ENCODE measurements at places on chromosomes 6 and 20. TPM values are rescaled to one million over a fixed set of nuclear protein-coding genes. Genes with fewer than 3 reads are reported as not detected.

The GABRR1 gene
- not detected for total RNA-seq

The PBOV1 gene
- not detected for total RNA-seq

The TCF15 gene
- total RNA-seq, result 0.90 TPM

The RIMS4 gene
- total RNA-seq, result 1.6 TPM

The ATP5F1E gene
- 47.8 TPM for total RNA-seq

The UBE2C gene
- total RNA-seq, result 48.1 TPM

The LRRC1 gene
- 27.0 TPM for total RNA-seq

- DNase-seq, result no peak
- H3K27me3 ChIP-seq, result no peaks in the 10 kb centered on the region
- peaks cover 24% of the 10 kb centered on the region for H3K36me3 ChIP-seq
- no peak overlapping the region for H3K27ac ChIP-seq
- peaks cover 26% of the 10 kb centered on the region for H3K4me1 ChIP-seq
Measured at GRCh38 chr20:57396212-57396983, 5.2 kb downstream of the RBM38 start.

DNA sequence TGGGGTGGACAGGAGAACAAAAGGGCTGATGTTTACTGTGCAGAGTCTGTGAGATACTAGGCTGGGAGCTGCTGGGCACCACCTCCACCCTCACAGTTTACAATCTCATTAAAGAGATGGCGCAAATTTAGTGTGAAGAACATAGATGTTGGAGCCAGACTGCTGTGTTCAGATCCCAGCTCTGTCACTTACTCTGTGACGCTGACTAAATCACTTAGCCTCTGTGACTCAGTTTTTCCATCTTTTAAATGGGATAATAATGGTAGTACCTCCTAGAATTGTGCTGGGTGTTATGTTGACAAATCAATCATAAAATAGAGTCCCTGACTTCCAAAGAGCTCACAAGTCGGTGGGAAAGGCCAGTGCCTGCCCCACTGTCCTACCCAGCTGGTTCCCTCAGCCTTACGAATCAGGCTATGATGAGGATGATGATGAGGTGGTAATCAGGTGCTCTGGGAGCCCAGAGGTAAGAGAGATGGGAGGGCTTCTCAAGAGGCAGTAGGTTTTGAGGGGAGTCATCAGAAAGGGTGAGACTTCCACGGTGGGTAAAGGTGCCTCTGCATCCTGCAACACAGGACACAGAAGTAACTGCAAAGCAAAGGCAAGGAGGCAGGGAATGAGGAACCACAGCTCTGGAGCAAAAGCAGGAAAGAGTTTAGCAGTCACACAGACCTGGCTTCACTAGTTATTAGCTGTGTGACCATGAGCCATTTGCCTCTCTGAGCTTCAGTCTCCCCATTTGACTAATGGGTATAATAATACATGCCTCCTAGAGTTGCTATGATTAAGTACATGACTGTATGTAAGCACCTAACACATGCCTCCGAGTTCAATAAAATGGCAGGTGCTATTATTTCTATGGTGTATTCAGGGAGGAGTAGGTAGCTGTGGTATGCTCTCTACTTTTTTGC lies 8.9 kb downstream of the FYN start:
- peaks cover 16% of the 10 kb centered on the region for H3K4me1 ChIP-seq
- no peak overlapping the region for H3K4me3 ChIP-seq
- no peak overlapping the region for H3K27ac ChIP-seq
- no peaks in the 10 kb centered on the region for H3K36me3 ChIP-seq

- no peak overlapping the region for H3K27ac ChIP-seq
- peaks cover 25% of the 10 kb centered on the region for H3K4me1 ChIP-seq
- H3K36me3 ChIP-seq, result no peaks in the 10 kb centered on the region
- DNase-seq, result no peak
Measured at GRCh38 chr20:48687117-48687800, 140.5 kb downstream of the PREX1 start.

DNA sequence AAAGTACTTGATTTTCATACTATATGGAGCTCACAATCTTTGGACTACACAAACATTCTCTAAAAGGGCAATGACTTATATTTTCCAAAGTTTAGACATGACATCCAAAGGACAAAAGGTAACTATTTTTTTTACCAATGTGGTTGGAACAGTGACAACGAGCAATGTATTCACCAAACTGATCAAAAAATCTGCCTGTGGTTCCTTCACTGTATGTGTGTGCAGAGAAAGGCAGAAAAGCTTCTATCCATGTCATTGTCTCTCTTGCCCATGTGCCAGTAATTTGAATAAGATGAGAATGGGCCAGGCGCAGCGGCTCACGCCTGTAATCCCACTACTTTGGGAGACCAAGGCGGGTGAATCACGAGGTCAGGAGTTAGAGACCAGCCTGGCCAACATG lies 25.5 kb downstream of the MCUR1 start:
- DNase-seq, result no peak
- no peaks in the 10 kb centered on the region for H3K27me3 ChIP-seq
- H3K4me1 ChIP-seq, result peaks cover 9% of the 10 kb centered on the region
- H3K27ac ChIP-seq, result no peak overlapping the region

- no peak overlapping the region for H3K4me3 ChIP-seq
- no peak for DNase-seq
- no peak overlapping the region for H3K27ac ChIP-seq
- H3K27me3 ChIP-seq, result no peaks in the 10 kb centered on the region
Measured at GRCh38 chr6:133546098-133546497, 304.9 kb downstream of the EYA4 start.

GRCh38 chr20:57781901-57782300 lies 72.1 kb upstream of the PMEPA1 start:
- DNase-seq, result no peak
- no peaks in the 10 kb centered on the region for H3K27me3 ChIP-seq
- no peak overlapping the region for H3K27ac ChIP-seq
- H3K4me1 ChIP-seq, result peaks cover 23% of the 10 kb centered on the region
- no peaks in the 10 kb centered on the region for H3K36me3 ChIP-seq

DNA sequence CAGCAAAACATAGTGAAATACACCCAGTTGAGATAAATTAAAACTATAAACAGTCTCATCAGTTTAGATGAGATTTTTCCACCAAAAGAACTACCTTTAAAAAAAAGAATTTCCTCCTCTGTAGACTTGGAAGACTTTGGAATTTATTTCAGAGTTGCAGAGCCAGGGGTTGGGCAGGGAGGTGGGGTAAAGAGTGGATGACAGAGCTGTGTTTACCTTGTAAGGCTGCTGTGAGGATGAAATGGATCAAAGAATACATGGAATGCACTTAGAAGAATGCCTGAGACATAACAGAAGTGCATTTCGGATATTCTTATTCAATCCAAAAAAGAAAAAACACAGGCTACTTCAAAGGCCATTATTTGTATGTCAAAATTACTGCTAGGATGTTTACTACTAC lies 6.4 kb upstream of the LY86 start:
- H3K36me3 ChIP-seq, result peaks cover 5% of the 10 kb centered on the region
- peaks cover 4% of the 10 kb centered on the region for H3K27me3 ChIP-seq
- H3K4me3 ChIP-seq, result no peak overlapping the region
- peaks cover 22% of the 10 kb centered on the region for H3K4me1 ChIP-seq

DNA sequence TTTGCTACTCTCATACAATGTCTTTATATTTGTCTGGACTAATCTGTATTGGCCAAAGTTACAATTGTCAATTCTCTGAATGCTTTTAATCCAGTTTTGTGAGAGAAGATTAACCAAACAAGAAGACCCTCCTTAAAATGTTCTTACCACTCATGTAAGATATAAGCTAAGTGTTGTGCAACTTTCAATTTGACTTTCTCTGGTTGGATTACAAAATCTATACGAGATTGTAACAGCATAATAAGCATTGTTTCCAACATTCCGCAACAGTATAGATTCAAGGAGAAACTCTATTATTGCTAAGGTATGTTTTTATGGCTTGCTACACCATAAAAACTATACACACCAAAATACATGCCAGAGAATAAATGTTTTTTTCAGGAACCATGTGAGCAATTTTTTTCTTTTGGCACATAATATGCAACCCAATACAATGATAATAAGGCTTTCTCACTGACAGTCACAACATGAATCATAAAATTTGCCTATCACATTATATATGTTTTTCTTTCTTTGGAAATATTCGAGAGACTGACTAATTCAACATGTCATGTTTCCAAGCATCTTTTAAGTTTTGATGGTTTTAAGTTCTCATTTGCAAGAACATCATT lies 12.2 kb upstream of the TRPC4AP start:
- no peak overlapping the region for H3K4me3 ChIP-seq
- DNase-seq, result no peak
- peaks cover 6% of the 10 kb centered on the region for H3K4me1 ChIP-seq
- H3K36me3 ChIP-seq, result peaks cover 2% of the 10 kb centered on the region
- H3K27ac ChIP-seq, result no peak overlapping the region

DNA sequence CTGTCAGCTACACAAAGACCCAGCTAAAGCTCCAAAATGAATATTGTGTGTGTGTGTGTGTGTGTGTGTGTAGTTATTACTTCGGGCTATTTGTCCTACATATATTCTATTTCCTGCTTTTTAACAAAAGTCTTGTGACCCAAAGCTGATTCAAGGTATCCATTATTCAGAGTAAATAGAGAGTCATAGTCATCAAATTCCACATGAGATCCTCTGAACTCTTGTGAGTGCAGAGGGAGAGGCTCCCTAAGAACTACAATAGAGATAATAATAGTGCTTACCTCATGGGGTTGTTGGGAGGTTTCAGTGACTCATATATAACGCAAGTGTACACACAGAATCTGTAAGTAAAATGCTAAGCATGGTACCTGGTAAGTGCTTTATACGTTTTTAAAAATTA lies 95.6 kb upstream of the SHLD1 start:
- H3K4me3 ChIP-seq, result no peak overlapping the region
- no peaks in the 10 kb centered on the region for H3K27me3 ChIP-seq
- DNase-seq, result no peak
- H3K4me1 ChIP-seq, result peaks cover 40% of the 10 kb centered on the region
- peak overlapping the region; percentile 77 for H3K27ac ChIP-seq

DNA sequence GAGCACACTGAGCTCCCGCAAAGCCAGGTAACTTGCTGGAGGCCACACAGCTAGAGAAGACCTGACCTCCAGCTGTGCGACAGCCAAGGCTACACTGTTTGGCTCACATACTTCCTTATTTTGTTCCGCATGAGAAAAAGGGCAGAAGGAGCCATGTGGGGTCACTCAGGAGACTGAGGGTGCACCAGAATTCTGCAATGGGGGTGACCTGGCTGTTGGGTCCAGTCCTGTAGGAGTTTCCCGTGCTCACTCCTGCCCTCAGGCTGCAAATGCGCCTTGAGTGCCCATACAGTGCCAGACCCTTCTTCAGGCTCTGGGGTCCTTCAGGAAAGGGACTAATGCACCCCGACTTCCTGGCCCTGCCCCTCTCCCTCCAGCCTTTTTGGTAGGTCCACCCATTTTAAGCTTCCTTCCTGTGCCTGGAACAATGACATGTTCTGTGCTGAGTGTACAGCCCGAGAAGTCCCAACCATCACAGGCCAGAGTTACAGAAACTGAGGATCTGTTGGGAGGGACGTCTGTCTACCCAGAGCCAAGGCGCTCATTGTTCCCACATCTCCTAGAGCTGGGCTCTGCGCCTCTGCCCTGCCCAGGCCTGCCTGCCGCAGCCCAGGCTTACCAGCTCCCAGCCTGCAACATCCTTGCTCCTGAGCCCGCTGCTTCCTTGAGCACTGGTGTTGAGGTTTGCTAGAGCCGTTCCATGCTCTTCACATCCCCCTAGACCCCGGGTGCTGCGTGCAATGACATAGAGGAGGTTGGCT lies 33.5 kb upstream of the CD93 start:
- no peaks in the 10 kb centered on the region for H3K36me3 ChIP-seq
- no peak for DNase-seq
- no peak overlapping the region for H3K27ac ChIP-seq
- peaks cover 4% of the 10 kb centered on the region for H3K4me1 ChIP-seq
- no peak overlapping the region for H3K4me3 ChIP-seq

- H3K27me3 ChIP-seq, result peaks cover 64% of the 10 kb centered on the region
- no peak overlapping the region for H3K27ac ChIP-seq
- no peaks in the 10 kb centered on the region for H3K36me3 ChIP-seq
- H3K4me1 ChIP-seq, result no peaks in the 10 kb centered on the region
- H3K4me3 ChIP-seq, result no peak overlapping the region
Measured at GRCh38 chr6:6395581-6396197, 75.2 kb upstream of the F13A1 start.

DNA sequence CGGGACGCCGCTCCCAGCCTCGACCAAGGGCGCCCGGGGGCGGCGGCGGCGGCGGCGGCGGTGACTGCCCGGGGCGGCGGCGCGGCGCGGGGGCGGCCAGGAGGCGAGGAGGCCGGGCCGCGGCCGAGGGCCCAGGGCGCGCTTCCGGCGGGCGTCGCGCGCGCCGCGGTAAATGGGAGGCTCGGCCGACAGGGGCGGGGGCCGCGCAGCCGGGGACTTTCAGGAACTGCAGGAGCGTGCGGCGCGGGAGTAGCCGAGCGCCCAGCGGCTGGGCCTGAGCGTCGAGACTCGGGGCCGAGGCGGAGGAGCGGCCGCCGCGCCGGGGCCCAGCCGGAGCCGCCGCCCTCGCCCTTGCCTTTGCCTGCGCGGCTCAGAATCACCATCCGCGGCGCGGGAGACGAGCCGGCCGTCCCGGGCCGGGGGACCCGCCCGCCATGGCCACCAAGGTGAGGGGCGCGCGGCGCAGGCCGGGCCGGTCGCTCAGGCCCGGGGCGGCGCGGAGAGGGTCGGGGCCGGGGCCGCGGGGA lies at the start of gene SNX9:
TSS of gene SNX9 (plus strand) at position 246 of the 527 bp plus-strand sequence. CDS start at position 435, 189 bp downstream.
- peak; percentile 65 for DNase-seq
- H3K4me1 ChIP-seq, result peaks cover 26% of the 10 kb centered on the region
- H3K27ac ChIP-seq, result peak within 1 kb of the TSS; percentile 100

DNA sequence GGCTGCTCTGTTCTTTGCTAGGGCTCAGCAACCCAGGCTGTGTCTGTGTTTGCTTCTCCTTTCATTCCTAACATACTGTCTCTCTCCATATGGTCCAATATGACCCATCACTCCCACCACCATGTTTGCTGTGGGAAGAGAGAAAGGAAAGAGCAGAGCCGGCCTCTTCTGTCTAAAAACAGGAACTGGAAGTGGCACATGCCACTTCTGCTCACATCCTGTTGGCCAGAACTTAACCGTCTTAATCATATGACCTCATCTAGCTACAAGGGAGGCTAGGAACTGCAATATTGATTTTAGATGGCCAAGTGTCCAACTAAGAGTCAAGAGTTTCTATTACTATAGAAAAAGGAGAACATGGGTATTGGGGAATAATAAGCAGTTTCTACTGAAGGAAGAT lies 212.5 kb upstream of the CHD6 start:
- DNase-seq, result no peak
- peaks cover 46% of the 10 kb centered on the region for H3K27me3 ChIP-seq
- no peak overlapping the region for H3K27ac ChIP-seq
- H3K4me3 ChIP-seq, result no peak overlapping the region
- H3K4me1 ChIP-seq, result no peaks in the 10 kb centered on the region

DNA sequence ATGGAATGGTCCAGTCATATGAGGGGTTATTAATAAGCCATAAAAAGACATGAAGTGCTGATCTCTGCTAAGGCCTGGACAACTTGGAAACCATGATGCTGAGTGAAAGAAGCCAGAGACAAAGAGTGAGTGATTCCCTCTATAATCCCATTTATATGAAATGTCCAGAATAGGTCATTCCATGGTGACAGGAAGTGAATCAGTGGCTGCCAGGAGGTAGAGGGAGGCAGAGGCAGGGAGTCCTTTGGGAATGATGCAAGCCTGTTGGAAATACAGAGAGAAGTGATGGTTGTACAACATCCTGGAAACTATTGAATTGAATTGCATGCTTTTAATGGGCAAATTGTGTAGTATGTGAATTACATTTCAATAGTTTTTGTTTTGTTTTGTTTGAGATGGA lies 26.4 kb downstream of the ANKRD60 start:
- DNase-seq, result no peak
- peaks cover 42% of the 10 kb centered on the region for H3K27me3 ChIP-seq
- H3K4me3 ChIP-seq, result no peak overlapping the region
- no peaks in the 10 kb centered on the region for H3K4me1 ChIP-seq
- H3K27ac ChIP-seq, result no peak overlapping the region
- H3K36me3 ChIP-seq, result no peaks in the 10 kb centered on the region

- peak overlapping the region; percentile 75 for H3K27ac ChIP-seq
- H3K36me3 ChIP-seq, result peaks cover 19% of the 10 kb centered on the region
- peaks cover 31% of the 10 kb centered on the region for H3K4me1 ChIP-seq
- no peaks in the 10 kb centered on the region for H3K27me3 ChIP-seq
Measured at GRCh38 chr6:16496991-16497801, 258.8 kb downstream of the GMPR start.
